ENCODE measurements at places on chromosomes 1 and 21.
A peak's percentile ranks its signal among the peaks of the same experiment; 100 is the strongest.

- no peak for DNase-seq
These were observed 10.3 kb downstream of the SH3GLB1 start for GRCh38 chr1:86714561-86715244.

GRCh38 chr1:205434738-205435137, 12.9 kb upstream of the LEMD1 start:
- DNase-seq = no peak

GRCh38 chr1:31013187-31013864, 52.2 kb downstream of the PUM1 start:
- DNase-seq = no peak

- DNase-seq = no peak
These were observed 1.2 kb downstream of the XKR8 start for GRCh38 chr1:27960762-27961645.

GRCh38 chr1:116318897-116319296, 54.1 kb upstream of the ATP1A1 start:
- DNase-seq = no peak

DNA sequence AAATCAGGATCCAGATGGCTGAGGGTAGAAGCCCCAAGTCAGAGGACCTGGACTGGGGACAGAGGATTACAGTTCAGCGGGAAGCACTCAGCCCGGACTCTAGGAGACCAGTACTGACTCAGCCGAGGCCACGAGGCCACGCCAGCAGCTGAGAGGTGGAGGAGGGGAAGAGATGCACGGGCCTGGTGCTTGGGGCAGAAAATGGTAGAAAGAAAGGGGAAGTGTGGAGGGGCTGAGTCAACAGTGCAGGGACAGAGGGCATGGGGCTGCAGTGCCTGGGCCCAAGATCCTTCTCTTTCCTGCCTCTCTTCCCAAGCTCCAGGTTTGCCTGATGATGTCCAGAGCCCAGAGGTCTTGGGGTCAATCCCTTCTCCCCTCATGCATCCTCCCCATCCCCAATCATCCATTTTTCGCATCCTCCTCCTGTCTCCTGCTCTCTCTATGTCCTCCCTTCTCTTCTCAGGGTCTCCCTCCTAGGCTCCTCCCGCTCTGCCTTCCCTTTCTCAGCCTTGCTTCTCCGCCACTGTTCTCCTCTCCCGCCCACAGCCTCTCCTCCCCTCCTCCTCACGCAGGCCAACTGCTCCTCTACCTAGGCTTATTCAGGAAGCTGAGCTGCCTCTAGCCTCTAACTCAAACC, 7.7 kb downstream of the ARHGEF2 start:
- DNase-seq = peak; percentile 95

GRCh38 chr1:30904191-30904961, 4.2 kb downstream of the SDC3 start:
- no peak for DNase-seq

DNA sequence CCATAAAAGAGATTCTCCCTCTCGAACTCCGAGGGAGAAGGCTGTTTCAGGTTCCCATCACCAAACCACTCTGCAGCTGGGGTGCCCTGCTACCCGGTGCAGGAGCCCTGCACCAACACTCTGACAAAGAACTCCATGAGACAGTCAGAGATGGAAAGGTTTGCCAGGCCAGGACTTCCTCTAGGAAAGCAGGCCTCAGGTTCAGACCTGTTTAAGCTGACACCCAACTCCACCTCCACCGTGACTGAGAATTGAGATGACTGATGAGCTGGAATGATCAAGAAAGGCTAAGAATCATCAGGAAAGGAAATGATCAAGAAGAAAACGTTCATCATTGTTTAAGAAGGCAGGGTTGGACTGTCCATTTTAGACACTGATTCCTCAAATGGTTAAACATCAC, 46.2 kb upstream of the KCNE1 start:
- DNase-seq = no peak

DNA sequence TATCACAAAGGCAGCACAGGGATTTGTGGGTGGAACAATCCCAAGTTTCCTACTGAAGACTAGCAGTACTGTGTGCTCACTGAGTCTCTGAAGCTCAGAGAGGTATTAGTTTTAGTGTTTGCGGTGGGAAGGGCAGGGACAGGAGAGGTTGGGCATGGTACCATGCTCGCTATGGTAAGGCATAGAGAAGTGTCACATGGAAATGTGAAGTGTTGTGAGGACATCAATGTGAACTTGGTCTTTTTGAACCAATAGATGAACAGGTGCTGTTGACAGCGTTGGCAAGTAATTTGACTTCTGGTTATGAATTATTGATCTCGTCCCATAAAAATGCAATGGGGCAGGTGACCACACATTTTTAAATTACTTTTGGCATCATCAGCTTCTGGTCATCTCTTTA, 55.8 kb upstream of the ADAMTS1 start:
- DNase-seq = no peak

- DNase-seq = no peak
These were observed 96.6 kb upstream of the TNR start for GRCh38 chr1:175839779-175840669.

DNA sequence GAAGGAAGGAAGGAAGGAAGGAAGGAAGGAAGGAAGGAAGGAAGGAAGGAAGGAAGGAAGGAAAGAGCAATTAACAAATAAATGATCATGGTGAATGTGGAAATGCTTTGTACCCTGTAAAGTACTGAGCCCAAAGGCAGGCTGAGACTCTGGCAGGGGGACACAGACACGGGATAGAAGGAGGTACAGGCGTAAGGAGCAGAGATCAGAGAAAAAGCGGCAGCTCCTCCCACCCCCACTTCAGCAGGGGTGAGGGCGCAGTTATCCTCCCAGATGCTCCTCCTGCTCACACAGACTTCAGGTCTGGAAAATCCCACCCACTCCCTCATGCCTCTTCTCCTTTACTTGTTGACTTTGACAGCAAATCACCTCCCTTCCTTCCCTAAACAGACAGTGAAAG, 464.5 kb downstream of the MATN1 start:
- DNase-seq = peak; percentile 27

- no peak for DNase-seq
These were observed 53.2 kb downstream of the SPSB1 start for GRCh38 chr1:9345922-9346321.

DNA sequence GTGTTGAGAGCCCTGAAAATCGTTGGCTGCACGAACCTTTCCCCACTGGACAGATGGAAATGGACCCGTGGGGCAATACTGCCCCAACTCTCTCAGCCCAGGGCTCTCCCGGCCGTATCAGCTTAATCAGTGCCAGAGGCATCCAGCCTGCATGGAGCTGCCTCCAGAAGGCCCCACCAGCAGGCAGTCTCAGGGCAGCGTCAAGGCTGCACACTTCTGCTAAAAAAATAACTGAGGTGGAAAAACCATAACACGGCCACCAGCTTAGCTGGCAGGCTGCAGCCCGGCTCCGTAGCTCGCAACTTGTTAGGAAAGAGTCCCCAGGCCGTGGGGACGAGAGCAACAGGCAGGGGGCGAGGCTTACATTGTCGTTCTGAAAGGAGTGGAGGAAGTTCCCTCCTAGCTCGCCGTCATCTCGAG, 27.9 kb downstream of the MRPL37 start:
- DNase-seq = no peak

DNA sequence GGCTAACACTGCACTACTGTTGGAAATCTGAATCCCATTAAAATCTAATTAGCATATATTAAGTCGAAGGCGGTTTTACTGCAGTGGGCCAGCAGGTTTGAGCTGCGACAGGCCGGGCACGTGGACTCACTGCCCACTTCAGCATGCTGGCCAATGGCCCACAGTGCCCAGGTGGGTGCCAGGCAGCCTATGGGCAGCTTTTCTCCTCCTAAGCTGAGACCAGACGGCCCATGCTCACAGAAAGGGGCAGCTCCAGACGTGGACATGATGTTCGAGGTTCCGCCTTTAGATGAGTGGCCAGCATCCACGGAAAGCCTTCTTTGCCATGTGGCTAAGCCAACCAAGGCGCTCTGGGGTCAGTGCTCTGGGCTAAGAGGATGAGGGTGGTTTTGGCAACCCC, 89.8 kb upstream of the KLHDC7A start:
- DNase-seq = no peak

DNA sequence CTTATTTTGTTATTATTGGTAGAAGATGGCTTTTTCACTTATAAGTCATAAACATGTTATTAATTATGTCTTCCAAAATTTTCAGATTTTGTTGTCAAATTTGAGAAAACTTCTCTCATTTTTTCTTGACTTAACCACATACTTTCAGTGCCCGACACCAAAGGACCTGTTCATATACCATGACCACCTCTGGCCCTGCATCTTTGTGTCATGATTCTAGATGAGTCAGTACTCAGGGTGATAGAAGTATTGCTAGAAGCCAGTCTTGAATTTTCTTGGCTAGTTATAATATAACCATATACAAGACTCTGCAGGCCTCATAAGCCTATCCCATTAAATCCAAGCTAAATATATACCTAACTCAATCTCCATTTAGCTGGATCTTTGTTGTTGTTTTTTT, 35.4 kb upstream of the DPH5 start:
- no peak for DNase-seq

DNA sequence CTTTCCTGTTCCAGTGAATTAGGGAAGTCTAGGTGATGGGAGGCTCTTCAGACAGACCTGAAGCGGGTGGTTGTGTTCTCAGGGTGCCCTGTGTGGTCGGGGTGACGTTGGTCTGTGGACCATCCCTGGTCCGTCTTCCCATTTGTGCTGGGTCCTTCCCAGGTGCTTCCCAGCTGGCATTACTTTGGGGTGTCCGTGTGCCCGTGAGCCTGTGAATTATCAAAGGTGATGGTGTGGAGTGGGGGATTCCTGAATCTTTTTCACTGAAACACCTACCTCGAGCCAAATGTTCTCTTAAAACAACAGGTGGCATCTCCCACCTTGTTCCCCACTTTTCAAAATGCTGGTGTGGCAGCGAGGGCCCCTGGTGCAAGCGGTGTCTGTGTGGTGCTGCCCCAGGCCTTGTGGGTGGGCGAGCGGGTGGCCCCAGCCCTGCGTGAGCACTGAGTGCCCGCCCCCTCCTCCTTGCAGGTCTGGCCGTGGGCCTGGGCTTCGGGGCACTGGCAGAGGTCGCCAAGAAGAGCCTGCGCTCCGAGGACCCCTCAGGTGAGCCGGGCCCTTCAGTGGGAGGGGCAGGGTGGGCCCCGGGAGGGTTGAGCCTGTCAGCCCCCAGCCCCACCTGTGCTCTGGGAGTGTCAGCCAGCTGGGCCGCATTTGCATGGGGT, 37.0 kb downstream of the COQ8A start:
- DNase-seq = no peak

GRCh38 chr1:182059936-182060335, 1.6 kb downstream of the ZNF648 start:
- DNase-seq = no peak

GRCh38 chr1:186848509-186849130, 19.9 kb downstream of the PLA2G4A start:
- DNase-seq = no peak

DNA sequence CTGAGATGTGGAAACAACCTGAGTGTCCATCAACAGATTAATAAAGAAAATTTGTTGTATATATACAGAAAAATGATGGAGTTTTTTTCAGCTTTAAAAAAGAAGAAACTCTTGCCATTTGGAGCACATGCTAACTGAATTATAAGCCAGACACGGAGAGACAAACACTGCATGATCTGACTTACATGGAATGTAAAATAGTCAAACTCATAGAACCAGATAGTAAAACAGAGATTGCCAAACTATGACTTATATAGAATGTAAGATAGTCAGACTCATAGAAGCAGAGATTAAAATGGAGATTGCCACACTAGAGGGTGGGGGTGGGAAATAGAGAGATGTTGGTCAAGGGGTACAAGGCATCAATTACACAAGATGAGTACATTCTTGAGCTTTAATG, 1786.6 kb downstream of the PLA2G4A start:
- no peak for DNase-seq

DNA sequence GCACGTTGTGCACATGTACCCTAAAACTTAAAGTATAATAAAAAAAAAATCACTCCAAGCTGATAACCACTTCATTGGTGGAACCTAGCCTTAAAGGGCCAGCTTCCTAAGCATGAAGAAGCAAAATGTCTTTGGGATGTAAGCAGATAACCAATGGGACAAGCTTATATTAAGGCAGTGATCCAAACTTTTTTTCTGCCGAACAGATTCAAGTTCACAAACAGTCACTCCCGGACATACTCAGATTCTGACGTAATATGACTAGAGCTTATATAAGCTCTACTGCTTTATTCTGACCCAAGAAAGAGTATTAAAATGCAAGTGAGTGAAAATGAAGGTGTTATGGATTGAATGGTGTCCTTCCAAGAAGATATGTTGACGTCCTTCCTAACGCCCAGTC, 44.9 kb upstream of the HIVEP3 start:
- no peak for DNase-seq

GRCh38 chr1:3717041-3717714, 35.1 kb upstream of the CCDC27 start:
- no peak for DNase-seq

GRCh38 chr1:228940526-228940925, 205.2 kb downstream of the RHOU start:
- DNase-seq = no peak

DNA sequence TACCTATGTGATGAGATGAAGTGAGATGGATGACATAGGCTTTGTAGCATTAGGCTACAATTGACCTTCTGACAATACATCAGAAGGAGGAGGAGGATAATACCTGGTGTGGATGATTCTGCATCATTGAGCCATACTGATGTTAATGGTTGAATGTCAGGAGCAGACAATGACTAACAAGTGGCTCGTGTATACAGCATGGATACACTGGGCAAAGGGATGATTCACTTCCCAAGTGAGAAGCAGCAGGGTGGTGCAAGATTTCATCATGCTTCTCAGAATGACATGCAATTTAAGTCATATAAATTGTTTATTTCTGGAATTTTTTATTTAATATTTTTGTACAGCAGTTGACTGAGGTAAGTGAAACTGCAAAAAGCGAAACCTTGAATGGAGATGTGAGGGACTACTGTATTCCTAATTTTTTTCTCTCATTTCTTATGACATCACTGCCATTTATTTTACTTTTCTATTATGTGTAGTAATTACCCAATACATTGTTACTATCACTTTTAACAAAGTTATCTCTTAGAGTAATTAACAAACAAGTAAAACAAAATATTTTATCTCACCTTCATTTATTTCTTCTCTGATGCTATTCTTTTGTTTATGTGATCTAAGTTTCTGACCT, 34.4 kb upstream of the COP1 start:
- DNase-seq = no peak

- no peak for DNase-seq
These were observed 7.7 kb upstream of the GNG4 start for GRCh38 chr1:235657269-235657668.

- DNase-seq = no peak
These were observed 121.9 kb downstream of the KCNK1 start for GRCh38 chr1:233735847-233736246.

Data from WERI-Rb-1 (cell line).